ENCODE measurements at places on chromosomes 6 and 20.

DNA sequence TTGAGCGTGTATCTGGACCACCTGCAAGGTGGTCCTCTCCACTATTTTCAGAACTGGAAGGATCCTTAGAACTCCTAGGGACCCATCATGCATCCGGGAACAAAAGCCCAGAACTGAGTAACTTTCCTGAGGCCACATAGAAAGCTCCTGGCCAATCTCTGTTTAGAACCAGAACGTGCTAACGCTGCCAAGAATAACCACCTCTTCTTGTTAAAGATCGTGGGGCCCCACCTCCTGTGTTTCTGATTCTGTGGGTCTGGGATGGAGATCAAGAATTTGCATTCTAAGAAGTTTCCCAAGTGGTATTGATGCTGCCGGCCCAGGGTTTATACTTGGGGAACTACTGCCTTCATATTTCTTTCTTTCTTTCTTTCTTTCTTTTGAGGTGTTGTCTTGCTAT, 13.3 kb downstream of the CD40 start:
- no peak for DNase-seq

DNA sequence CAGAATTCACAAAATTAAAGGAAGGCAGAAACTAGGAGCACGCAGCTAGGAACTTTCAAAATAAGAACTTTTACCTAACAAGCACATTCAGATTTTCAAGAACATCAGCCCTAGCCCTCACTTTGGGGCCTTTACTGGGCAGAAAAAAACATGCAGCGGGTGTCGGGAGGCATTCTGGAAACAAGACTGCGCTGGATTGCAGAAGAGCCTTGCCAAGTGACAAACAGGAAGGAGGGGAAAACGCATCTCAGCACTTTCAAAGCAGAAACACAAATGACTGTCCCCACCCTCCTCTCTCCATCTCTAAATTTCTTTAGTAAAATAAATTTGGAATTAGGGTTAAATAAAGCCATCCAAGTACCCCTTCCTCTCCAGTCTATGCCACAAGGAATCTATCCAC, 74.6 kb upstream of the RREB1 start:
- DNase-seq = no peak

DNA sequence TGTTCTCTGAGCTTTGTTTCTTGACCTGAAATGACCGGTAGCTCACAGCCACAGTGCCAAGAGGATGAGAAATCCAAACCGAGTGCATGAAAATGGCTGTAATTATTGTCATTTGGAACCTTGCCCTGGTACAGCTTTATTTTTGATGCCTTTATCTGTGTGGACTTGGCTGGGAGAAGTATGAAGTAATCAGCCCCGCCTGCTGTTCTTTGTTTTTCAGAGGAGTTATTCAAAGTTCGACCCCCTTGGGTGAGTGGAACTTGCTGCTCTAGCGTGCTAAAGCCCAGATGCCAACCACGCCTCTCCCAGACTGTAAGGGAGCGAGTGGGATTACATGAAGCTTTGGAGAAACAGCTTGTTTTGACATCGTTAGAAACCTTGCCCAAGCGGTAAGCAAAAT, 48.3 kb downstream of the ECT2L start:
- no peak for DNase-seq

- DNase-seq = no peak
Measured at GRCh38 chr6:142803032-142803431, 141.9 kb downstream of the HIVEP2 start.

GRCh38 chr6:157990321-157991066, 8.8 kb downstream of the SYNJ2 start:
- DNase-seq = no peak

All from activated CD4-positive, alpha-beta T cell treated with anti-CD3 and anti-CD28 coated beads, Interleukin-10, Interleukin-2, amounts not matched to agents 100 ng/mL and 50 ng/mL, durations not matched to agents 16 hours and 8 hours (primary cell).